MV-4-11 (cell line): ENCODE measurements at places on chromosomes 2 and 18.

DNA sequence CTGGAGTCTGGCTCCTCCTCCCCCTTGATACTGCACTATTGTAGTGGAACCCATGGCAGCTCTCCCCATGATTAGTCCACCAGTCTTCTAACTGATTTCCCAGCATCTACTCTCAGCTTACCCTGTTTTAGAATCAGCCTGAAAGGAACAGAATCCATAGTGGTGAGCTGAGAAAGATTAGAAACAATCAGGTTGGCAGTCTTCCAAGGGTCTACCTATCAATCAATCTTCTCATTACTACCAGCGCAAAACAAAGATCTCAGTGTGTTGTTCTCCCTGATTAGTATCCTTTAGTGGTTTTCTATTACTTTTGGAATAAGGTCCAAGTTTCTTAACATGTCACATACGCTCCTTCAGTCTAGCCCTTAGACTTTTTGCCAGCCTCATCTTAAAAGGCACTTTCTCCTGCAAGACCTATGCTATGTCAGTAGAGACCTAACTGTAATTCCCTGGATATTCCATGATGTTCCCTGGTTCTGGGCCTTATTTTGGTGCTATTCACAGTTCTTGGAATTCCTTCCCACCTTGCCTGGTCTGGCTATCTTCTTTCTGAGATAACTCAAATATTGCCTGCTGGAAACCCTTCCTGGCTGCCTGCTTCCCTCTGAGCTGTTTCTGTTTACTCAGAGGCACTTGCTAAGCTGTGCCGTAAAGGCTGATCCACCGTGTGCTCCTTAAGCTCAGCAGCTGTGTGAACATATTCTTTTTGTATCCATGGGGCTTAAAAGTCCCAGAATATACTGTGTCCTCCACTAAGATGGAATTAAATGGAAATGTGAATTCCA is 32.6 kb downstream of the LAMA3 start:
- DNase-seq, result no peak

DNA sequence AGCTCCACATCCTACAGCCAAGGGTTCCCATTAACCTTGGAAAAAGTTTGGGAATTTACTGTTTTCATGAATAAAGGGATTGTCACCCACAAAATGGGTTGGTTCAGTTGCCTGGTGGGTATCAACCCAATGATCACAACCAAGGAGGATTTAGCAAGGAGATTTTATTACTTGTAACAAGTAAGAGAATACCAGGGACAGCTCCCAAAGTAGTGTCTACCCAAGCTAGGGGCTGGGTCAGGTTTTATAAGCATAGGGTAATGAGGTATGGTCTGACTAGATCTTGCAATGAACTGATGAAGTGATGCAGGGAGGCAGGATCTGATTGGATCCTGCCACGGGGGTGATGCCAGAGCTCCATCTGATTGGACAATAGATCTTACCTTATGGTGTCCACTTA is 681.8 kb downstream of the SLC4A3 start:
- DNase-seq, result no peak

DNA sequence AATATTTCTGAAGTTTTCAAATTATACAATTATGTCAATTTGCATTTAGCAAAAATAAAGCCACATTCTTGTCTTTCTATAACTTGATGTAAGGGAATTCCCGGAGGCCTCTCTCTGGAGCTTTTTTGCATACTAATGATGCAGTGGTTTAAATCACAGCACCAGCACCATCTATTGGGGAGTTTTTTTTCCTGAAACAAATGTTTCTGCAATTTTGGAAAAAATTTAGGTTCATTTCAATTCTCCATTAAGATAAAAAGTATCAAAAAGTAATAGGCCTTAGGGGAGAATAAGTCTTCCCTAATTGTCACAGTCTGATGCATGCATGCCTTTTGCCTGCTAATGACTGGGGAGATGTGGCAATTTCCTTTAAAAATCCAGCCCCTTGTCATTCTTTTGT is 13.5 kb downstream of the CBLN2 start:
- no peak for DNase-seq

GRCh38 chr18:42583283-42583731 is 532.2 kb downstream of the RIT2 start:
- DNase-seq, result no peak
